ENCODE measurements at places on chromosomes 11 and 22. TPM values are rescaled to one million over a fixed set of nuclear protein-coding genes. Genes with fewer than 3 reads are reported as not detected.

Gene CHRNA10
- total RNA-seq = 0.71 TPM

Gene NADSYN1
- 35.7 TPM for total RNA-seq

Gene OR52E8
- total RNA-seq = not detected

Gene SEC14L6
- total RNA-seq = 0.09 TPM

Gene TOB2
- 16.7 TPM for total RNA-seq

Gene MUC2
- total RNA-seq = not detected

Gene MS4A8
- total RNA-seq = not detected

Gene RIMBP3B
- not detected for total RNA-seq

GRCh38 chr11:120703358-120704152, 192.0 kb downstream of the GRIK4 start:
- H3K27ac ChIP-seq = no peak overlapping the region
- no peaks in the 10 kb centered on the region for H3K27me3 ChIP-seq

GRCh38 chr11:61637277-61637676, 42.9 kb upstream of the DAGLA start:
- DNase-seq = no peak
- H3K27ac ChIP-seq = no peak overlapping the region
- H3K4me3 ChIP-seq = no peak overlapping the region
- no peaks in the 10 kb centered on the region for H3K27me3 ChIP-seq

GRCh38 chr22:40120848-40121247, 56.9 kb upstream of the TNRC6B start:
- no peaks in the 10 kb centered on the region for H3K36me3 ChIP-seq
- H3K27ac ChIP-seq = no peak overlapping the region
- no peak overlapping the region for H3K4me3 ChIP-seq
- no peaks in the 10 kb centered on the region for H3K27me3 ChIP-seq
- no peak for DNase-seq

DNA sequence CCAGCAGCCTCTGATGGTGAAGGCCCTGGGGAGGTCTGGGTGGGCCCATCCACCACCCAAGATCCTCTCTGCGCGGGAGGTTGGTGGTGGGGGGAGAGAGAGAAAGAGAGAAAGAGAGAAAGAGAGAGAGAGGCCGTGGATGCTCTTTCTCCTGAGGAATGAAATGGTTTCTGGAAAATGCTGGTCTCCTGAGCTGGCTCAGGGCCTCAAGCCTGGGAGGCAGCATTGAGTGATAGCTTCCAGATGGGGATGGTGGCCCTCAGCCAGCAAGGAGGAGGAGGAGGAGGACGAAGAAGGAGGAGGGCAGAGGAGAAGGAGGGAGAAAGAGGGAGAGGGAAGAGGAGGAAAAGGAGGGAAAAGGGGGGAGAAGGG, 4.6 kb downstream of the TSPAN32 start:
- H3K27ac ChIP-seq = no peak overlapping the region
- H3K27me3 ChIP-seq = peaks cover 2% of the 10 kb centered on the region

- H3K4me1 ChIP-seq = peaks cover 60% of the 10 kb centered on the region
- peak overlapping the region; percentile 76 for H3K27ac ChIP-seq
- no peaks in the 10 kb centered on the region for H3K36me3 ChIP-seq
- peak overlapping the region; percentile 75 for H3K4me3 ChIP-seq
- peak; percentile 20 for DNase-seq
- no peaks in the 10 kb centered on the region for H3K27me3 ChIP-seq
Measured at GRCh38 chr11:130314184-130314749, 450 bp downstream of the ZBTB44 start.

DNA sequence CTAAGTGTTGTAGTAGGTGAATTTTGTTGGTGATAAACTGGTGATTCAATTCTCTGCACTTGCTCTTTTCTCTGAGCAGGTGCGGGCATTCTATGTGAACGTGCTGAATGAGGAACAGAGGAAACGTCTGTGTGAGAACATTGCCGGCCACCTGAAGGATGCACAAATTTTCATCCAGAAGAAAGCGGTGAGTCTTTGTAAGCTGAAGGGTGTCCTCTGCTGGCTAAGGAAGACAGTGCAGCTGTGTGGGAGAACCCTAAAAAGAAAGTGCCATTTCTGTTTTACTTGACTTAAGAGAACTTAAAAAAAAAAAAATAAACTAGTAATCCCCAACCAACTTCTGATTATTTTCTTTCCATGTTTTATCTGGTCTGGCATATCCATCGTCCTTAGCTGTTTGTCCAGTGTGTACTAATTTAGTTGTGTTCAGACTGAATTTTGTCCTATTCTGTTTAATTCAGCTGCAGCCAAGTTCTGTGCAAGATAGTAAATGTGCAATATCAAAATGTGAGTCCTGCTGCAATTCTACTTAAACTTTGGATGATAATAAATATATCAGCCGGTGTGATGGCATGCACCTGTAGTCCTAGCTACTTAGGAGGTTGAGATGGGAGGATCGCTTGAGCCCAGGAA, 29.6 kb downstream of the CAT start:
- no peaks in the 10 kb centered on the region for H3K27me3 ChIP-seq
- no peak overlapping the region for H3K4me3 ChIP-seq
- peaks cover 26% of the 10 kb centered on the region for H3K36me3 ChIP-seq
- peaks cover 16% of the 10 kb centered on the region for H3K4me1 ChIP-seq
- peak; percentile 30 for DNase-seq
- H3K27ac ChIP-seq = no peak overlapping the region

GRCh38 chr11:33172996-33173395, 11.7 kb upstream of the CSTF3 start:
- no peak overlapping the region for H3K27ac ChIP-seq
- H3K4me3 ChIP-seq = no peak overlapping the region
- H3K4me1 ChIP-seq = peaks cover 5% of the 10 kb centered on the region
- H3K36me3 ChIP-seq = no peaks in the 10 kb centered on the region
- DNase-seq = peak; percentile 32
- H3K27me3 ChIP-seq = no peaks in the 10 kb centered on the region

GRCh38 chr11:111779118-111779517, 12.9 kb upstream of the PPP2R1B start:
- peak overlapping the region; percentile 39 for H3K27ac ChIP-seq
- peaks cover 56% of the 10 kb centered on the region for H3K4me1 ChIP-seq
- no peaks in the 10 kb centered on the region for H3K36me3 ChIP-seq
- DNase-seq = no peak
- no peaks in the 10 kb centered on the region for H3K27me3 ChIP-seq

DNA sequence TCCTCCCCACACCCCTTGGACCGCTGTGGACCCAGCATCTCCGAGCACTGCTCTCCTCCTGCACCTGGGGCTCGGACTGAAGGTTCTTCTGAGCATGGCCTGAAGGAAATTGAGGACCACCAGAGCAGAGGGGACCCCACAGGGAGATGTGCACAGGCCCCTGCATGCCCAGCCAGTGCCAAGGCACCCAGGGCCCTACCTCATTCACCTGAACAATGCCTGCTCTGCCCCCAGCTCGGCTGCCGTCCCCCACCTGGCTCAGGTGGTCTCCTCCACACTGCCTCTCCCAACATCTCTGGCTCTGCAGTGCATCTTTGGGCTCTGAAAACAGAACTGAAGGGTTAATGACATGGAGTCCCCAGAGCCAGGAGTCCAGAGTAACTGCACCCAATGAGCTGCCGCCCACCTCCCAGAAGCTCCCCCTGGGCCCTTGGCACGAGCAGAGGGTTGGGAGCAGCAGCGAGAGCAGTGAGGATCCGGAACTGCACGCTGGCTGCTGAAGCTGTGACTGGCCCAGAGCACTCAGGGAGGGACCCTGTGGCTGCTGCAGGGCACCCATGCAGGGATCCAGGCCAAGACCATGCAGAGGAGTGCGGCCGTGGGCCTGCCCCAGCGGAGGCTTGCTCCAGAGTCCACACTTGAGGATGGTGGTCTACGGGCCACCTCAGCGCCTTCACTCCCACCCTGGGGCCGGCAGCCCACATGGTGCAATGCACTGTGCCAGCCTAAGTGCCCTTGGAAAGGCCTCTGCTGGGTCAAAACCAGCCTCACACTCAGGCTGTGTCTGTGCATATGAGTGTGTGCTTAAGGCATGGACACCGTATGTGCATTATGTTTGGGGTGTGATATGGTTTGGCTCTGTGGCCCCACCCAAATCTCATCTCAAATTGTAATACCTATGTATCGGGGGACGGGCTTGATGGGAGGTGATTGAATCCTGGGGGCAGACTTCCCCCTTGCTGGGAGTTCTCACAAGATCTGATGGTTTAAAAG, 686.1 kb downstream of the TBC1D22A start:
- no peaks in the 10 kb centered on the region for H3K36me3 ChIP-seq
- no peak overlapping the region for H3K27ac ChIP-seq

DNA sequence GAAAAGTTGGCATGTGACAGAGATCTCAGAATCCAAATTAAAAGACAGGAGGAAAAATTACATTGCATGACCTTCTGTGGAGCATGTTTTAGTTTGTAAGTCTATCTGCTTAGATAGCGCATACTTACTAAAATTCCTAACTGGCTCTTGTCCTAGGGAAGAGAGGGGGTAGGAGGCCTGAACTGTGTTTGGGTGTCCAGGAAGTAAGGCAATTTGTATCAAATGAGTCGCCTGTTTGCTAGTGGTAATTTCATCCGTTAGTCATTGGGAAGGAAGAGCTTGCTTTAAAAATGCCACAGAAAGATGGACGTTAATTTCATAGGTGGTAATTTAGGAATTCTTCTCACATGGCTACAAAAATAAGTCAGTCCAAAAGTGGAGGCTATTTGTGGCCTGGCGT, 18.5 kb downstream of the GRK3 start:
- no peaks in the 10 kb centered on the region for H3K27me3 ChIP-seq
- no peak overlapping the region for H3K27ac ChIP-seq
- peak; percentile 2 for DNase-seq
- H3K4me1 ChIP-seq = no peaks in the 10 kb centered on the region
- H3K4me3 ChIP-seq = no peak overlapping the region

GRCh38 chr11:43376594-43376993, 17.9 kb downstream of the TTC17 start:
- no peak overlapping the region for H3K27ac ChIP-seq
- H3K36me3 ChIP-seq = peaks cover 16% of the 10 kb centered on the region
- peak; percentile 25 for DNase-seq
- no peaks in the 10 kb centered on the region for H3K4me1 ChIP-seq

All from HepG2 (cell line).